ENCODE measurements at places on chromosomes 2 and 18. TPM values are rescaled to one million over a fixed set of nuclear protein-coding genes. Genes with fewer than 3 reads are reported as not detected.

GRCh38 chr18:36456622-36457021 is 159.1 kb downstream of the FHOD3 start:
- no peak for DNase-seq

TET3 gene
- 26.2 TPM for polyA plus RNA-seq

DNA sequence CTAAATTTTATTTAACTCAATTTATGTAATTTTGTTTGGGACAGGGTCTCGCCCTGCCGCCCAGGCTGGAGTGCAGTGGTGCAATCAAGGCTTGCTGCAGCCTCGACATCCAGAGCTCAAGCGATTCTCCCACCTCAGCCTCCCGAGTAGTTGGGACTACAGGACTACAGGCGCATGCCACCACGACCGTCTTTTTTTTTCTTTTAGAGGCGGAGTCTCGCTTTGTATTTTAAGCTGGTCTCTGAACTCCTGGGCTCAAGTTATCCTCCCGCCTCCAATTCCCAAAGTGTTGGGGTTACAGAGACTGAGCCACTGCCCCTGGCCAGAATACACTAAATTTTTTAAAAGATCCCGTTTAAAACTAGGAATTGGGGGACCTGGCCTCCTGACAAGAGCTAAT is 18.5 kb downstream of the WNT10A start:
- DNase-seq, result no peak

DNA sequence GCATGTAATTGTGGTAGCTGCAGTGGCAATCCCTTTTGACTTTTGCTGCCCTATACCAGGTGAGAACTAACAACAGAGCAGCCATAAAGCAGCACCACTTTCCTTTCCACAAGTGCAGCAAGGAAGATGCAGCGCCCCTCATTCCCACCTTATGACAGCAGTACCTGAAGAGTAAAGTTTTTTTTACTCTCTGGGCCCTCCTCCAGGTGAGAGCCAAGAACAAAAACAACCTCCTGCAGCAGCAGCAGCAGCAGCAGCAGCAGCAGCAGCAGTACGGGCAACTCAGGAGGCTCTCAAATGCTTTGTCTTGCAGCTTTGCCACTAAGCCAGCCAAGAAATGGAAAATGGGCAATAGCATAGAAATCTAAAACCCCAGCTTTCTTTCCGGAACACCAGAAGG is 397.5 kb downstream of the FIGN start:
- no peak for DNase-seq

TMEM185B gene
- 24.3 TPM for polyA plus RNA-seq

DNA sequence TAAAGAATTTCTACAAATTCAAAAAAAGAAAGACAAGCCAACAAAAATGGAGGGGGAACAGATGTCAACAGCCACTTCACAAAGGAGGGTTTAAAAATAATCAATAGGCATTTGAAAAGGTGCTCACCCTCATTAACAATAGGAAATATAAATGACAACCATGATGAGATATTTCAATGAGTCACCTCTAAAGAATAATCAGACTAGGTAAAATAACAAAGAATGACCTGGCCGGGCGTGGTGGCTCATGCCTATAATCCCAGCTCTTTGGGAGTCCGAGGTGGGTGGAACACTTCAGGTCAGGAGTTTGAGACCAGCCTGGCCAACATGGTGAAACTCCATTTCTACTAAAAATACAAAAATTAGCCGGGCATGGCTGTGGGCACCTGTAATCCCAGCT is 133.6 kb downstream of the KCNE4 start:
- DNase-seq, result no peak

Data from left kidney (tissue), 8 donors.